Right renal cortex interstitium (tissue), 3 donors: ENCODE measurements at places on chromosomes 5 and 9. TPM values are rescaled to one million over a fixed set of nuclear protein-coding genes. Genes with fewer than 3 reads are reported as not detected.

Gene TSLP
- 0.11 TPM for polyA plus RNA-seq

Gene CCDC192
- polyA plus RNA-seq = 1.1 TPM

Gene PCDHGC3
- polyA plus RNA-seq = 103 TPM

Gene ORM2
- not detected for polyA plus RNA-seq
